ENCODE measurements at places on chromosomes 6 and 20.

GRCh38 chr6:122399348-122400120 is at the start of gene HSF2:
Gene HSF2, plus strand, starts transcription at chr6:122399652. Its CDS starts 86 bp downstream, at chr6:122399738.
- DNase-seq = peak; percentile 92

GRCh38 chr6:28336284-28337120 is 554 bp upstream of the ZSCAN31 start:
- no peak for DNase-seq

GRCh38 chr20:3863317-3863716 is 16.7 kb downstream of the MAVS start:
- DNase-seq = no peak

DNA sequence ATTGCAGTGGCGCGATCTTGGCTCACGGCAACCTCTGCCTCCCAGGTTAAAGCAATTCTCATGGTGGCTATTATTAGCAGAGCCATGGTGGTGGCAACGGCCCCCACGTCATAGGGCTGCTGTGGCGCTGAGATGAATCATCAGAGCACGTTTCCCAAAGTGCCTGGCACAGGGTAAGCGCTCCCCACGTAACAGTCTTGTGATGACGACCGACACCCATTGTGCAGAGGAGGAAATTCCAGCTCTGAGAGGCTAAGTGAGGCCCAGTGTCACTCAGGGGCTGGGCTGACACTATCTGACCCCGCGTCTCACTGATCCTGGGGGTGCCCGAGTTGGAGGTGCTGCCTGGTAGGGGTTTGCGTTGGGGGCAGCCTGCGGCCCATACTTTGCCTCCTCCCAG is 16.2 kb downstream of the SUN5 start:
- no peak for DNase-seq

DNA sequence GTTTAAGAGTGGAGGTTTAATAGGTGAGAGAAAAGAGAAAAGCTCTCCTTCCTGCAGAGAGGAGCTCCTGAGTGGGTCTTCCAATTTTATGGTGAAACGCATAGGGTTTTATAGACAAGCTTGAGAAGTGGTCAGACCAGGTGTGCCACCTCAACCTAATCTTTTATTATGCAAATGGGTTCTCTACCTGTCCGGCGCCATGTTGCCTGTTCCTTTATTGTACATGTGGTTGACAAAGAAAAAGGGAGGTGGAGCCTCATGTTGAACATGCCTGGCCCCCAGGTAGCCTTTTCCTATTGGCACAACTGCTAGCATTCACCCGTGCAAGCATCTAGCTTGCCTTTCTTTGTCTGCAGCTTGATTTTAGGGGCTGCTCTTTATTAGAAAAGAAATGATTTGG is 115.9 kb upstream of the F13A1 start:
- DNase-seq = no peak

DNA sequence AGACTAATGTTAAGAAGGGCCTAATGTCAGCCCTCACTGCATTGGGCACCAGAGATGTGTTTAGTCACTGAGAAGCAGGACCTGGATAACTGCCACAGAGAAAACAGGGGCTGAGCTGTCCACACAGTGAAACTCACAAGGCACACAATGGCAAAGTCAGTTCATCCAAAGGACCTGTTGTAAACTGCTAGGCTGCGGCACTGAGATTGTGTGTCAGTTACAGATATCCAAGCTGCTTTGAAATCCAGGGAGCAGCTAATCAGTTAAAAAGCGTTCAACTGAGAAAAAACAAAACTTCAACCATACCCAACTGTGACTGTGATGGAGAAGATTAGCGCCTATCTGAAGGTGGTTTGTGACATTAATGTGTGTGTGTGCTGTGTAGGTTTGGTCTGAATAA is 27.8 kb upstream of the TMEM14A start:
- no peak for DNase-seq

GRCh38 chr20:3751675-3752385 is 15.7 kb downstream of the ADISSP start:
- peak; percentile 88 for DNase-seq

- DNase-seq = no peak
These were observed 22.4 kb downstream of the ZNF311 start for GRCh38 chr6:28982476-28983266.

DNA sequence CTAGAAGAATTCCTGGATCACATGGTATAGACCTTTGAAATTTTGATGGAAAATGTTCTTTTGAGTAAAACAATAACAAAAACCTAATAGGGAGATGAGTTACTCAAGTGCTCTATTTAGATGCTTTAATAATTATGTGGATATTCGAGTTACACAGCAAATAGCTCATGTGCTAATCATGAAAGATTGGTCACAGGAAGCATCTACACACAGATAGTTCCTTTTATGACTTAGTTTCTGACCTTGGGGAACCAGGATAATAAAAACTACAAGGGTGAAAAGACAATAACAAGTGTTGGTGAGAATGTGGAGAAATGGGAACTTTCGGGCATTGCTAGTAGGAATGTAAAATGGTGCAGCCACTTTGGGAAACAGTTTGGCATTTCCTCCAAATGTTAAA is 19.7 kb downstream of the UBE2V1 start:
- DNase-seq = no peak

GRCh38 chr6:109979033-109979921 is 1.2 kb downstream of the GPR6 start:
- peak; percentile 59 for DNase-seq

DNA sequence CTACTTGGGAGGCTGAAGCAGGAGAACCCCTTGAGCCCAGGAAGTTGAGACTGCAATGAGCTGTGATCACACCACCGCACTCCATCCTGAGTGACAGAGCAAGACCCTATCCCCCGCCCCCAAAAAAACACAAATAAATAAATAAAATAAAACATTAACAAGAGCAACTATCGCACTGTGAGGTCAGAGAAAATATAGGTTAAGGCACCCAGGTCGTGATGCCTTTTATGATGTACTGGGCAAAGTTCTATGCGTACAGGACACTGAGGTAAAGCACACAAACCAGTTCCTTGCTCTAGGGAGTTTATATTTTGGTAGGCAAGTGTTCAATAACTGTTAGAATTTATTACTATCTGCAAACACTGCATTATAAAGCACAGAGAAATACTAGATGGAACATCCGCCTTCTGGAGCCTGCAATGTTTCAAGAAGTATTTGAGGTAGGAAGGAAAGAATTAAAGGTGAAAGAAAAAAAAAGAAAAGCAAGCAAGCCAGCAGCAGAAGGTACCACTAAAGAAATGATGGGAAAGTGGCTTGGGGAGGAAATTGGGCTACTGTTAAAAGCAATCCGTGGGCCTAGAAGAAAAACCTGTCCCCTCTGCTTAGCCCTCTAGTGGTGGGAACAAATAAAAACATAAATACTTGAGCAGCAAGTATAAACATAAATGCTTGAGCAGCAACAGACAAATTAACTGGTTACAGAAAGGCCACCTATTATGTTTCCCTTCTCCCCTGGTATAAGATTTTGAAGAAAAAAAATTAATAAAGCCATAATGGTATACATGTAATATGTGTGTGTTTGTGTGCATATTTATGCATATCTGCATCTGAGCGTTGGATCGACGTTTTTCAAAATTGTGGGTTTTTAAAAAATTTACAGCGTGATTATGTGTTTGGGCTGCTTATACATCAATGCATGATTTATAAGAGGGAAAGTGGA is 128.0 kb downstream of the PHACTR1 start:
- peak; percentile 56 for DNase-seq

DNA sequence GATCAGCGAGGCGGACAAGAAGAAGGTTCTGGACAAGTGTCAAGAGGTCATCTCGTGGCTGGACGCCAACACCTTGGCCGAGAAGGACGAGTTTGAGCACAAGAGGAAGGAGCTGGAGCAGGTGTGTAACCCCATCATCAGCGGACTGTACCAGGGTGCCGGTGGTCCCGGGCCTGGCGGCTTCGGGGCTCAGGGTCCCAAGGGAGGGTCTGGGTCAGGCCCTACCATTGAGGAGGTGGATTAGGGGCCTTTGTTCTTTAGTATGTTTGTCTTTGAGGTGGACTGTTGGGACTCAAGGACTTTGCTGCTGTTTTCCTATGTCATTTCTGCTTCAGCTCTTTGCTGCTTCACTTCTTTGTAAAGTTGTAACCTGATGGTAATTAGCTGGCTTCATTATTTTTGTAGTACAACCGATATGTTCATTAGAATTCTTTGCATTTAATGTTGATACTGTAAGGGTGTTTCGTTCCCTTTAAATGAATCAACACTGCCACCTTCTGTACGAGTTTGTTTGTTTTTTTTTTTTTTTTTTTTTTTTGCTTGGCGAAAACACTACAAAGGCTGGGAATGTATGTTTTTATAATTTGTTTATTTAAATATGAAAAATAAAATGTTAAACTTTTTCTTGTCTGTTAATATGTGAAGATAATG is 2.2 kb downstream of the HSPA1B start:
- DNase-seq = peak; percentile 57

DNA sequence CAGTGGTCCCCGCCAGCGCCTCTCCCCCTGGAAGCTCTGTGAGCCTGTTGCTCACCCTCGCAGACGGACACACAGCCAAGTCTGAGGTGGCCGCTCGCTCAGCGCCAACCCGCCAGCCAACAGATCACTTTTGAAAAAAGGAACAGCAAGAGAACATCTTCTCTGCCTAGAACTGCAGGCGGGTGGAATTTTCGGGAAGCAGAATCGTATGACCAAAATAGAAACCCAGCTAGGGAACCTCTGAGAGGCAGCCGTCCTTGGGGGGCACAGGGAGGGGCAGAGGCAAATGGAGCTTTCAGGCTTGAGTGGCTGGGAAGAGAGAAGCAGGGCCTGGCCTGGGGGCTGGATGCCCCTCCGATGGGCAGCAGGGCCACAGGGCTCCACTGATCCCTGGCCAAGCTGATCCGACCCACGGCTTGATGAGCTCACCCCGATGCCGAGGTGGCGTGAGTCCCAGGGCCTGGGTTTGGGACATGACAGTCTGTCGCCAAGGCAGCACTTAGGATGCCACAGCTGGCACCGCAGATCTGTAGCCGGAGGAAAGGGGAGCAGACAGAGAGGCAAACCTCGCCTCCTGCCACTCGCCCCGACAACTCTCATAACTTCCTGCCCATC is 9.8 kb downstream of the NFATC2 start:
- no peak for DNase-seq

All from H7 (cell line).